ENCODE measurements at places on chromosomes 4 and X.
A peak's percentile ranks its signal among the peaks of the same experiment; 100 is the strongest.

DNA sequence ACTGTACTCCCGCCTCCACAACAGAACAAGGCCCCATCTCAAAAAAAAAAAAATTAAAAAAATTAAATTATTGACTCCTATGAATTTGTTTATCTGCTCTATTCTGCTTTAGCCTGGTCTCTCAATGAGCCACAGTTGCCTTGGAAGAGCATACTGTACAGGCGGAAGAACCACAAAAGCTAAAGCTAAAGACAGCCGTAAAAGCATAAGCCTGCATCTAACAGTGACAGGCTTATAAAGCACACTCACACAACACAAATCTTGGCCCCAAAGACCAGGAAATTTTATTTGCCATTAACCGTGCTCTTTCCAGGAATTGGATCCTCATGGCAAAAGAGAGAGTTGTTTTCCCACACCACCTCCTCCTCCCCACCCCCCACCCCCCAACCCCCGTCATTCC lies 53.5 kb upstream of the KLF3 start:
- DNase-seq = no peak

DNA sequence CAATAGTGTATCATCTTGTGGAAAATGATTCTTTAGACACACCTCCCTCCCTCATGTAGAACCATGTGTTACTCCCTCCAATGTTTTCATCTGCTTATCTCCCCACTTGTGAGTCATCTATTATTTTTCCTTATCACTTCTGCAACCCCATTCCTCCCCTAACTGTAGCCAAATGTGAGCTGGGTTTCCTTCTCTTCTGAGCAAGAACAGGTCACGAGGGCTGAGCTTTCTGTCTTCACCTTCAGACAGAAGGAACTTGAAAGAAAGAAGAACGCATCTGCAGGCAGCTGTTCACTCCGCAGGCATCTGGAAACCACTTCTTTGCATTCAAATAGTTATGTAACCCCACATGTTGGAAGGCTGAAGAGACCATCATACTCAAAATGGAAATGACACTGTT lies 1.8 kb downstream of the PPP1R2C start:
- DNase-seq = no peak

GRCh38 chrX:115560211-115560977 lies 580 bp upstream of the PLS3 start:
- peak; percentile 50 for DNase-seq

DNA sequence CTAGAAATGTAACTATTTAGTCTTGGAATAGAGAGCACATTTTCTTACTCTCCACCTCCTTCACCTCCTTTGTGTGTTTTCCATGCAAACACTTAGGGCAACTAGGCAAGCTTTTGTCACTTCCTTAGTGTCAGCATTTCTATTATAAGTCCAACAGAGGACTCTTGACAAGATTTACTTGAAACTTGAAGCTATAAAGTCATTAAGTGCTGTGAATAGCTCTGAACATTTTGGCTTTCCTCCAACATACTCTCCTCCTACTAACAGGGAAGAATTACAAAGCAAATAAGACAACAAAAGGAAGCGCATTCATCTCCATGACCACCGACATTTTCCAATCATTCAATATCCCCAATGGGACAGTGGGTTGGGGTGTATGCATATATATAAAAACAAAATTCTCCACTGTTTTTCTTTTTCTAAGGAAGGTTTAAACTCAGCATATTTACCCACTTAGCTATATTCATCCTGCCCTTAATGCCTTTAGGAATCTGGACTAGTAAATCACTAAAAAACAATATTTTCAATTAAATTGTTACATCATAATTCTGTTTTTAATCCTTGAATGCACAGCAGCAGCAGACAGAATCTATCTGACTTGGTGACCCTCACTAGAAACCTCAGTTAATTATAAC lies 264.6 kb downstream of the SNCA start:
- DNase-seq = no peak

DNA sequence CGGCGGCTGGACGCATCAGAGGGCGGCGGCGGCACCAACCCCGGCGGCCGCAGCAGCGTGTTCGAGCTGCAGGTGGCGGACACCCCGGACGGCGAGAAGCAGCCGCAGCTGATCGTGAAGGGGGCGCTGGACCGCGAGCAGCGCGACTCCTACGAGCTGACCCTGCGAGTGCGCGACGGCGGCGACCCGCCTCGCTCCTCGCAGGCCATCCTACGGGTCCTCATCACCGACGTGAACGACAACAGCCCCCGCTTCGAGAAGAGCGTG lies 1.9 kb downstream of the PCDH7 start:
- DNase-seq = no peak

DNA sequence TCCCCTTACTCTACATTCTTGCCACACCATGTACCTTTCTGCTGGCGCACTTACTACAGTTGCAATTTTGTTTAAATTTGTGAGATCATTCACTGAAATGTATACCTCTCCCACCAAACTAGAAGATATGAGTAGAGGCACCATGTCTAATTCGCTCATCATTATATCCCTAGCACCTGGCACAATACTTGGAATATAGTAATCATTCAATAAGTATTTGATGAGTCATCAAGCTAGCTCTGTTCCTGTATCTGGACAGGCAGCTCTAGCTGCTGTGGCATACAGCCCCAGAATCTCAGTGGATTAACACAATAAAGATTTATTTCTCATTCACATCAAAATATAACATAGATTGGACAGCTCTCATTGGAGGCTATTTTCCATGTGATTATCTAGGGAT lies 245.9 kb downstream of the IDS start:
- DNase-seq = no peak

DNA sequence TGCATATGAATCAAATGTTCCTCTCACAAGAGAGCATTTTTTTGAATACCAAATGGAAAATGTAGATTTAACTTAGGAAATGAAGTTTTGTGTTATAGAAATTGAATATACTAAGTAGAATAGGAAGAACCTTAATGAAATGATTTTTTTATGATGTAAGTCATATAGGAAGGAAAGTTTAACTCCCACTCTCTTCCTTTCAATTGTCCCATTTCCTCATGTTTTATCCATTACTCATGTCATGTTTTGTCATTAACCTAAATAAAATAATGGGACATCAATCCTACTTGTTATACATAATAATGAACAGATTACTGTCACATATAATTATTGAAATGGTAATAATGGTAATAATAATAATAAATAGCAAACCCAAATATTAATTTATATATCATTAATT lies 22.7 kb upstream of the SRD5A3 start:
- no peak for DNase-seq

GRCh38 chr4:185304541-185304940 lies 91.2 kb downstream of the LRP2BP start:
- DNase-seq = no peak

DNA sequence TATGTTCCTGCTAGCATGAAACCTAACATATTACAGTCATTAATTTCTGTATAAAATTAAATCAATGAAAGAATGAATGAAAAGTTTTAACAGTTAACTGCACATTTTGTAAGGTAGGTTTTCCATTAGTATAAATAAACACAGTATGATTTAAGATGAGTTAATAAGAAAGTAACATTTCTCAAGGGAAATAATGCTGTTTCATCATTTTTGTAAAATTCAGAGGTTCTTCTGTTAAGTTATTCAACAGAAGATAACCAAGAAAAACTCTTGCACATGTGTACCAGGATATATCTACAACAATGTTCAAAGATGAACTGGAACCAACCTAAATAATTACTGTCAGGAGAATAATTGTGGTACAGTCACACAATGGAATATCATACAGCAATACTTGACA lies 88.6 kb downstream of the NEK1 start:
- DNase-seq = no peak

GRCh38 chr4:87103086-87103485 lies 117.3 kb downstream of the KLHL8 start:
- DNase-seq = no peak

DNA sequence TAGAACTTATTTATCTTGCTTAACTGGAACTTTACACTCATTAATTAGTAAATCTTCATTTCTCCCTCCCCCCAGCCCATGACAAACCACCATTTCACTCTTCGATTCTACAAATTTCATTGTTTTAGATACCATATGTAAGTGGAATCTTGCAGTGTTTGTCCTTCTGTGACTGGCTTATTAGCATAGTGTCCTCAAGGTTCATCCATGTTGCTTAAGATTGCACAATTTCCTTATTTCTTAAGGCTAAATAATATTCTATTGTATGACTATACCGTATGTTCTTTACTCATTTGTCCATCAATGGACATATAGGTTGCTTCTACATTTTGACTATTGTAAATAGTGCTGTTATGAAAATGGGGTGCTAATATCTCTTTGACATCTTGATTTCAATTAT lies 24.5 kb upstream of the RNF212 start:
- DNase-seq = no peak

DNA sequence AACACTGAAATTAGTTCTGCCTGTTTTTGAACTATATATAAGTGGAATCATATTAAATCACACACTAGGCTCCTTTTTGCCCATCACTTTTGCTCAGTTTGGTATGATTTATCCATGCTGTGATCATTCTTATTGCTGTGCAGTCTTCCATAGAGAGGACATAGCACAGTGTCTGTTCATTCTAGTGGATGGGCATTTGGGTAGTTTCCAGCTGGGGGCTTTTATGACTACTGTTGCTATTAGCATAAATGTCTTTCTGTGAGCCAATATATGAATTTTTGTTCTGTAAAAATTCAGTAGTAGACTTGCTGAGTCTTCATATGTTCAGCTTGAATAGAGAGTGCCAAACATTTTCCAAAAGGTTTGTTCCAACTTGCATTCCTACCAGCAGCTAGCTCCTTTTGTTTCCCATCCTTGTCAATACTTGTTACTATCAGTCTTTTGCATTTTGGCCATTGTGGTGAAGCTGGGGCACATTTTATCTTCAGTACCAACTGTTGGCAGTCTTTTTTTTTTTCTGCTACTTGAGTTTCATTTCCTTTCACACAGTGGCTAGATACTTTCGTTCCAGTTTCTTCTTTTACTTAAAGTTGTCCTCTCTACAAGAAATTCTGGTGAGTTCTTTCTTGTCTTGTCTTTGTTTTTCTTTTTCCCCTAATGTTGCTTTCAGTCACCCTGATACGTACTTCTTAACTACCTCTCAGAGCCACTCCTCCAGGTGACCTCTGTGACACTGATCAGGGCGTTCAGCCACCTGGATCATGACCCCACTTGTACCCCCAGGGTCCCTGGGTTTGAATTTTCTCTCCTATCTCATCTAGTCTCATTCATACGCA lies 87.0 kb downstream of the ANXA3 start:
- no peak for DNase-seq

DNA sequence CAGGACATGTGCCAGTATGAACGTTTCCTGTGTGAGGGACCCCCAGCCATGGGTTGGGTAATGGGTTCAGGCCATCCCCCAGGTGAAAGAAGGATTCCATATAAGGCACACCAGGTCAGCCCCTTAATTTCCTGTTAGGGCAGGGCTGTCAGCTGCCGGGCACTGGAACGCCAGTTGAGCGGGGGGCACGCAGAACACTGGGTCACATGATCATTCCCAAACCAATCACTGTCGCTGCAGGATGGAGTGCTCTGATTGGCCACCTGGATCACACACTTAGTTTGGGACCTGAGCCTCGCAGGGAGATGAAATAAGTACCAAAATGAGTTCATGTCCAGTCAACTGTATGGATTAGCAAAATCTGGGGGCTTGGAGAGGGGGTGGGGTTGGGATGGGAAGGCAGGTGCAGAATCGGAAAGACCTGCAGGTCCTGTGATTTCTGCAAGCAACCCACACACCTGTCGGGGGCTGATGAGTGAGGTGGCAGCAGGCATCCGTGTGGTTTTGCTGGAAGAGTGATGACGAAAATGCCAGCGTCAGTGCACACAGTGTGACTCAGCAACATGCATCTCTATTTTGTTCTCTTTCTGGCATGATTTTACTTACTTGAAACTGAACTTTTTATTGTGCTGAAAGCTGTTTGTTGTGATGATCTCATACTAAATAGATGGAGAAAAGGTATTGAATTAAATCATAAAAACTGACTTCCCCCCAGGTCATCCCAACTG lies 32.2 kb downstream of the RNF212 start:
- DNase-seq = no peak

DNA sequence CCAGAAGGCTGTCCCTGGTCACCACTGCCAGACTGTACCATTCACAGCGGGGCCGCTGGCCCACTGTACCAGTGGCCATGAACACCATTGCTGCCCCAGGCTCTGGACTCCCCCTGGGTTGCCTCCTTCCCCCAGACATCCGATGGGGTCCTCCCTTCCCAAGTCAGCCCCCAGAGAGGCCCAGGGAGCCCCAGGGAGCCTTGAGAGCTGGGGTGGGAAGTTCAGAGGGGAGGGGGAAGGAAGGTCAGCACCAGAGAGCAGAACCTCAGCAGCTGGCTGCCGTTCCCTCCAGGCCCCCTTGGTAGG lies 441 bp upstream of the ARHGAP4 start:
- no peak for DNase-seq
